ENCODE measurements at places on chromosomes 5 and 9. TPM values are rescaled to one million over a fixed set of nuclear protein-coding genes. Genes with fewer than 3 reads are reported as not detected.

- H3K4me3 ChIP-seq, result no peak overlapping the region
- no peak overlapping the region for H3K27ac ChIP-seq
- no peaks in the 10 kb centered on the region for H3K27me3 ChIP-seq
- H3K36me3 ChIP-seq, result peaks cover 9% of the 10 kb centered on the region
- peak; percentile 34 for DNase-seq
Observed at GRCh38 chr9:133327834-133328484, 8.0 kb downstream of the SURF6 start.

The TLE1 gene
- total RNA-seq, result 52.5 TPM

The CATSPER3 gene
- total RNA-seq, result 1.4 TPM

- H3K36me3 ChIP-seq, result no peaks in the 10 kb centered on the region
- H3K27me3 ChIP-seq, result no peaks in the 10 kb centered on the region
- no peak overlapping the region for H3K4me3 ChIP-seq
Observed at GRCh38 chr5:148909040-148909439, 82.6 kb downstream of the ADRB2 start.

DNA sequence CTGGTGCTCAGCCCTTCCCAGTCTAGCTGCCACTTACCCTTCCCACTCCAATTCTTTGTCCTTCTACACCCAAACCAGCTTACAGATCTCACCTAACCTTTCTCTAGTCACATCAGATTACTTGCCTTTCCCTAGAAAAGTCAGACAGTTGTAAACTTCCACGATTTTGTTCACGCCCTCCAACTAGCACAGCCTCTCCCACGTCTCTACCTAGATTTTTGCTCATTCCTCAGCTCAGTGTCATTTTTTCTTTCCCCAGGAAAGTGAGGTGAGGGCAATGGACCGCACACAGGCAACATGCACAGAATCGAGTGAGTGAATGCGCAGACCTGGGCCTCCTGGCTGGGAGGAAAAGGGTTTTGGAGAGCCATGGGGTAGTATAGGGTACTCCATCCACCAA lies 20.9 kb upstream of the PRUNE2 start:
- H3K4me3 ChIP-seq, result no peak overlapping the region
- no peaks in the 10 kb centered on the region for H3K36me3 ChIP-seq
- H3K4me1 ChIP-seq, result no peaks in the 10 kb centered on the region
- no peak for DNase-seq

DNA sequence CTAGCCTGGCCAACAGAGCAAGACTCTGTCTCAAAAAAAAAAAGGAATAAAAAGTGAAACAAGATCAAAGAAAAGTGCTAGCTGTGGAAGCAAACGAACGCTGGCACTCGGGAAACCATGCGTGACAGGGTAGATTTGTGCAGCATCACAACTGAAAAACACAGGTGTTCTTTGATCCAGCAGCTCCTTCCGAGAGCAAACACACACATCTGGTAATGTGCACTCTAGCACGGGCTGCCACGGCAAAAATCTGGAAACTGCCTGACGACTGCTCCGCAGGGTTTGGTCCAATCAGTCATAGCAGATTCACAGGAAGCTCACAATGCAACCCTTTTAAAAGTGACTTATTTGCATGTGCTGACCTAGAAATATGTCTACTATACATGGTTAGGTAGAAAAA lies 80.0 kb downstream of the SYK start:
- H3K27ac ChIP-seq, result no peak overlapping the region
- H3K27me3 ChIP-seq, result no peaks in the 10 kb centered on the region
- no peaks in the 10 kb centered on the region for H3K36me3 ChIP-seq
- H3K4me3 ChIP-seq, result no peak overlapping the region

GRCh38 chr5:172745838-172746237 lies 25.2 kb downstream of the DUSP1 start:
- H3K4me1 ChIP-seq, result peaks cover 19% of the 10 kb centered on the region
- H3K27me3 ChIP-seq, result no peaks in the 10 kb centered on the region
- H3K36me3 ChIP-seq, result no peaks in the 10 kb centered on the region
- H3K27ac ChIP-seq, result no peak overlapping the region
- H3K4me3 ChIP-seq, result no peak overlapping the region

DNA sequence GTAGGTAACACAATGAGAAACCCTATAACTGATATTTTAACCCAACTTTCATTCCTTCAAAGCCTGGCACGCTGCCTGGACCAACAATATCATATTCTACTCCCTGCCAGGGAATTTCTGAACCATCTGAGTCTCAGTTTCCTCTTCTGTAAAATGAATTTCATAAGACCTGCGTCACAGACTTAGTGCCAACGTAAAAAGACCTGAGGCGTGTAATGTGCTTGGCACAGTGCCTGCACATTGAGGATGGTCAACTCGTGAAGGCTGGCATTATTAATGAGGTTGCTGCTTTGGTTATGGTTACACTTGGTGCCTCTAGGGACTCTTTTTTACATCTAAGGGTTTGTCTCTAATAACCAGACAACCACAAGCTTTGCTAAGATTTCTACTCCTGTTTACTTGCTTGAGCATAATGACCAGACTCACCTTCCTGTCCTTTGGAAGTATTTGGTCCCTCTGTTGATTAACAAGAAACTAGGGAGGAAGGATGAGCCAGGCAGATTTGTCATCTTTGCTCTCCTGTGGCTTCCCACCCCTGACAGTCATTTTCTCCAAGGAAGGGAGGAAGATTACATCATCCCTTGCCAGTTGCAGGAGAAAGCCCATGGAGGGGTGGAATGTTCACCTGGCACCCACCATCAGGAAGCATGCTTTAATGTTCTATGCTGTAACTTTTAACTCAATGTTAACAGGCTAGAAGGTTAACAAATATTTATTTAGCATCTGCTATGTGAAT lies 79.0 kb downstream of the PAPPA start:
- H3K36me3 ChIP-seq, result no peaks in the 10 kb centered on the region
- H3K4me1 ChIP-seq, result no peaks in the 10 kb centered on the region
- no peak overlapping the region for H3K27ac ChIP-seq
- no peak for DNase-seq
- no peak overlapping the region for H3K4me3 ChIP-seq

DNA sequence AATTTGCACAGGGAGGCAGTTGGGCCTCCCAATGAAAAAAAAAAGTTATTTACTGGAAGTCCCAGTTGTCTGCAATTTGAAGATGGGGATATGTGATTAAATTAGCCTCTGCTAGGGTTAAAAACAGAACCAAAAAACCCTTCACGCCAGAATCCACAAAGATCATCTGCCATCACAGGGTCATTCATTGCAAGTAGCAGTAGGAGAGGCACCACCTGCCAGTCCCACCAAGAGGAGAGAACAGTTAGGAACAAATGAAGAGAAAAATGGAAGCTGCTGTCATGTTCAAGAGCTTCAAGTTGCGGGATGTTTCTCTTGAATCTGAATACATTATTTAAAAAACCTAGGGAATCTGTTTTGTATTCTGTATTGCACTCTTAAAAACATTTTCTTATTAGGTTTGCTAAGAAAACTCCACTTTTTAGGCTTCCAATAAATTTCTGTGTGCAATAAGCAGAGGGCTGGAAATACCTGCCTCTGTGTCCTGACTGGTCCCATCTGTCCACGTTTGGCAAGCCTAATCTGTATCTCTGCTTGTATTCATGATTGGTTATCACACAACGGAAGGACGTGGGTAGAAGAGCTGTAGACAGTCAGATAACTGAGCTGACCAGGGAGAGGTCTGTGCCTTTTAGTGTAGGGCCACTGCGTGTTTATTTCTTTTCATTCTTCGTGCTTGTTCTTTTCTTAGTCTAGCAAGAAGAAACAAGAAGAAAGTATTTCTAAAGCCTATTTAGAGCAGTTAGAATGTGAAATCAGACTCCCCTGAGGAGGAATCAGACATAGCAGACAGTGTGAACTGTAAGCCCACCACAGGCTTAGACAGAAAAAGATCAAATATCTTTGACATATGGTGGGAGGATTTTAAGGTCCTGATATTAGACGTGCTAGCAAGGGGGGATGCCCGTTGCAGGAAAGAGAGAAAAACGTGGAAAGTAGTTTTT lies 630.6 kb upstream of the SEMA6A start:
- no peak overlapping the region for H3K27ac ChIP-seq
- no peaks in the 10 kb centered on the region for H3K4me1 ChIP-seq
- H3K27me3 ChIP-seq, result no peaks in the 10 kb centered on the region
- H3K4me3 ChIP-seq, result no peak overlapping the region
- DNase-seq, result peak; percentile 7

GRCh38 chr5:80315244-80315643 lies 4.6 kb upstream of the SPZ1 start:
- H3K36me3 ChIP-seq, result no peaks in the 10 kb centered on the region
- no peaks in the 10 kb centered on the region for H3K4me1 ChIP-seq

The CBY3 gene
- not detected for total RNA-seq

DNA sequence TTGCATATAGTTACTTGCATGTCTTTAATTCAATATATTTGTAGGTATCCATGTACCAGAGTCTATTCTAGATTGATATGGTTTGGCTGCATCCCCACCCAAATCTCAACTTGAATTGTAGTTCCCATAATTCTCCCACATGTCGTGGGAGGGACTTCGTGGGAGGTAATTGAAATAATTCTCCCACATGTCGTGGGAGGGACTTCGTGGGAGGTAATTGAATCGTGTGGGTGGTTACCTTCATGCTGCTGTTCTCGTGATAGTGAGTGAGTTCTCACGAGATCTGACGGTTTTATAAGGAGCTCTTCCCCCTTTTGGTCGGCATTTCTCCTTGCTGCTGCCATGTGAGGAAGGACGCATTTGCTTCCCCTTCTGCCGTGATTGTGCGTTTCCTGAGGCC lies 16.5 kb downstream of the FBXL7 start:
- no peaks in the 10 kb centered on the region for H3K27me3 ChIP-seq
- H3K4me1 ChIP-seq, result no peaks in the 10 kb centered on the region
- no peaks in the 10 kb centered on the region for H3K36me3 ChIP-seq

DNA sequence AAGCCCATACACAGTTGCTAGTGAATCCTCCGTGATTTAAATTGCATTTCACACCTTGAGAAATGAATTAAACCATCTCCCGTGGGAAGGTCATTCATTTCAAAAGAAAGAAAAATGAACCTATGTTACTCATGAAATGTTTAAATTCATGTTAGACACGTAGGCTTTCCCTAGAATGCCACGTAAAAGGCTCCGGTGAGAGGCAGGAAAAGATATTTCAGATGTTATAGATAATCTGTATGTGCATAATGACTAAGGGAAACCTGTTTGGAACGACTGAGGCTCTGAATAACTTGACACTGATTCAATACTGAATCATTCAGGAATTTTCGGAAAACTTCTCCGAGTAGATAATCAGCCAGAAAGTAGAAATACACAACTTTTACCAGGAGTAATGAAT lies 134.3 kb upstream of the ICE1 start:
- peaks cover 2% of the 10 kb centered on the region for H3K36me3 ChIP-seq
- no peak overlapping the region for H3K4me3 ChIP-seq
- H3K4me1 ChIP-seq, result no peaks in the 10 kb centered on the region
- no peak for DNase-seq

DNA sequence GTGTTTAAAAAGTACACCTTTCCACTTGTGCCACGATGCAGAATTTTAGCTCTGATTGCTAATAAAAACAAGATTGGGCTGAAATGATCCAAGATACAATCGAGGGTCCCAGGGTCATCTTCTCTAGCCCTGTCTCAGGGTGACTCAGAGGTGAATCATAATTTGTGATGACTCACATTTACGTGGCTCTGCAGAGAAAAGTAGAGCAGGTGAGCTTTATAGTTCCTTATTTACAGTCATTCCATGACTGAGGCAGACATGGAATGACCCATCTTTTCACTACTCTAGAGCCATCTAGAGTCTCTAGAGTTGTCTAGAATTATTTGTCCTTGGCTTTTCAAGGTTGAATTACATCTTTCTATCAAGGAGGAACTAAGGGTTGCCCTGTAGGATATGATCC lies 155.2 kb downstream of the GAS1 start:
- H3K27ac ChIP-seq, result no peak overlapping the region
- no peak for DNase-seq
- H3K4me1 ChIP-seq, result no peaks in the 10 kb centered on the region
- no peak overlapping the region for H3K4me3 ChIP-seq
- no peaks in the 10 kb centered on the region for H3K36me3 ChIP-seq

- H3K27me3 ChIP-seq, result no peaks in the 10 kb centered on the region
- no peak overlapping the region for H3K4me3 ChIP-seq
- peak; percentile 64 for DNase-seq
- H3K27ac ChIP-seq, result no peak overlapping the region
- H3K4me1 ChIP-seq, result no peaks in the 10 kb centered on the region
Observed at GRCh38 chr5:36734422-36734821, 128.0 kb downstream of the SLC1A3 start.
